ENCODE measurements at places on chromosomes 3 and 15.

DNA sequence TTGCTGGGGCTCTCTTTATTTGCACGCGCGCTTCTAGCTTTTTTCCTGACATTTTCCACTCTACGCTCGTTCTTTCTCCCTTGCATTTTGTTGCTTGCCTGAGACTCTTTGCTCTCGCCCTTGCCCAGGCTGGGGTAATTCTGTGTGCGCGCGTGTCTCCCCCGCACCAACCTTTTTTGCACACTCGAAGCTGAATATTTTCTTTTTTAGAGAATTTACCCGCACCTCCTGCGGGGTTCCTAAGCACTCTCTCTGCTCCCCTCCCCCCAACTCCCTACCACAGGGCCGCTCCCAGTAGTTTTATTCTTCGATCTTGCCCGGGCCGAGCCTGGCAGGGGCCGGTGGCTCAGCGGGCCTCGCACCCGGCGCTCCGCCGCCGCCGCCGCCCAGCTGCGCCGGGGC lies 732 bp downstream of the FAM43A start:
- DNase-seq = no peak

GRCh38 chr3:187920030-187920429 lies 174.8 kb upstream of the BCL6 start:
- no peak for DNase-seq

DNA sequence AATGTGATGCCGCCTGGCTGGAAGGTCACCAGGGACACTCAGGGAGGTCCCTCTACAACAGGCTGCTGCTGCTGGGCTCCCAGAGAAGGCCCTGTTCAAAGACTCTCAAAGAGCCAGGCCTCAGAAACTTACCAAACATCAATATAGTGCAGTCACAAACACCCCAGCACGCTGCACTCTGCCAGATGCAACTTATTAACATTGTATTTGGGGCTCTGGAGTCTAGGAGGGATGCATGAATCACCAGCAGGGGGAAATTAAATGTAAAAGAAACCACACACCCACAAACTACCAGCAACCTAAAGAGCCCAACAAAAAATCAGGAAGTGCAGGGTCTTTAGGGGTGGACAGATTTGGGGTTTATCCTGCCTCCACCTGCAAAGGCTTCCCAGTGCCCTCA lies 74.6 kb upstream of the SPATA12 start:
- no peak for DNase-seq

DNA sequence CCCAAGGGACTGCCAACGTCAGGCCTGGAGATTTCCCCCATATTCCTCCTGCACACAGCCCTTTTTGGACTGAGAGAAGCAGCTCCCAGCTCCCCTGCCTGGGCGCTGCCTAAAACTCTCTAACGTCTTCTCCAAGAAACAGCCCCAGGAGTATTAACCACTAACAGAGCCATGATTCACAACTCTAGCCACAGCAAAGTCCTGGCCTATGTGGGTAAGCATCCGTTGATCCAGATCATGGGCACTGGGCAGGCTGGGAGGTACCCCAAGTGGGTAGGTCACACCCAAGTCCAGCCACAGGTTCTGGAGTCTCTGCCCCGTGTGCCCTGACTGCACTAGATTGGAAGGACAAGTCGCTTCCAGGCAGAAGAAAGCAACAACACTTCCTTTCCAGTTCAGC lies 31.9 kb downstream of the NBEAL2 start:
- DNase-seq = no peak

- no peak for DNase-seq
These were observed 11.4 kb downstream of the MSL2 start for GRCh38 chr3:136184703-136185102.

DNA sequence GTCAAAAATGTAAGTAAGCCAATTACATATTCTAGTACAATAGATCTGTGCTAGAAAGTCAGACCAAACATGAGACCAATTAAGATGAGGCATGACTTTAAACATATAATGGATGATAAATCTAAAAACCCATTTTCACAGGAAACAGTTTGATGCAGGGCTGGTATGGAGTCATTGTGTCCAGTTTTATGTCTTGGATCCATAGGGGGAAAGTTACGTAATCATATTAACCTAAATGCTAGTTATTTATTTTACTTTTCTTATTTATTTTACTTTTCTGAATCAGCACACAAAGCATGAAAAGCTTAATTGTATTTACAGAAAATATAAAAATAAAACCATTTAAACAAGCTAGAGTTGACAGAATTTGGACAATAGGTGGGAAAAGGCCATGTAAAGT lies 26.3 kb upstream of the TMCC1 start:
- no peak for DNase-seq

- no peak for DNase-seq
These were observed 44.4 kb downstream of the LSM3 start for GRCh38 chr3:14222900-14223594.

DNA sequence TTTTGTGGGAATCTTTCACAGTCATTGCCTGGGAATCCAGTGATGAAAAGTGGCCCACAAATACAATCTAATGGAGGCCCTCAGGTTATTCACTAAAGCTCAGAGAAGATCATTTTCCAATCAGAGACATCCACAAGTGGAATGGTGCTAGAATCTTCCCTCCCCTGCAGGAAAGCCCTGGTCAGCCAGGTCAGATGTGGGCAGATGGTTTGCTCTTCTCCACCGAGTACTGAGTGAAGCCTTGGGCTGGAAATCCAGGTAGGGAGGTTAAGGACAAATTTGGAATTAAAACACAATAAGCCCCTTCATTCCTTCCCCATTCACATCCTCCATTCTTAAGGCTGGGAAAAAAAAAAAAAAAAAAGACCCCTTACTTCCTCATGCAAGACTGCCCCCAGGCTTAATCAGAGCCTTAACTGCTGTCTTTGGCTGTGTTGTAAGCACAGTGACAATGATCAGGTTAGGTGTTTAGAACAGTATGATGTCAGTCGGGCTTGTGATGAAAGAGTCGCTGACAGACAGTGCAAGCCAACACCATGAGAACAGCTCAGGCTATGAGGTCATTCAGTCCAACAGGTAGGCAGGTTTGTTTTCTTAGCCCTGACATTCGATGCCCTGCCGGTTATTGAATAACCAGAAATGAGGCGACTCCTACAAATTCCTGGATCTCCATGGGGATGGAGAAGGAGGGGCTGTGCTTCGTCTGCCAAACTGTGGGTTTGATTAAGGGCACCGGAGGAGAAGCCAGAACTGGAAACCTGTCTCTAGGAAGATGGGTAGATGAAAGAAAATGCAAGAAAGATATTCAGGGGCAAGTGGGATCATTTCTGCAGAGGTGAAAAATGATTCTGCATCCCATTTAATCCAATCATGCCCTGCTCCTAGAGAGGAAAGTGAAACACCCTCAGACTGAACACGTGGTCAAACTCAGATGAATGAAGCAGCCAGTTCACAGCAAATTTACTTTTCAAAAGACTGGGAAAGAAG lies 23.5 kb upstream of the HES1 start:
- DNase-seq = no peak

DNA sequence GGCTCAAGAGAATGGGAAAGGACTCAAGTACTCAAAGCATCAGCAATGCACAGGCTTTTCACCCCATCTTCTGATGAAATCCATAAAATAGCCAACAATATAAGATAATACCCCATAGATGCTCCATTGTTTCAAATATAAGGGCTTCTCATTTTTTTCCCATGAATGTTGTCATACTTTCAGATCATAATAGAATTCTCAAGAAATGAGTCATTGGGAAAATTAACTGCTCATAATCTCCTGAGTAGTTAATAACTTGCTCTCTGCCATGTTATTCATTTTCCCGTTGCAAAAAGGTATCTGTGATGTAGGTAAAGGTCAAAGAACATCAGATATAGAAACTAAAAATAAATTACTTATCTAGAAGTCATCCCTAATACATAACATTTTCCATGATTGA lies 121.9 kb downstream of the NSUN3 start:
- no peak for DNase-seq

DNA sequence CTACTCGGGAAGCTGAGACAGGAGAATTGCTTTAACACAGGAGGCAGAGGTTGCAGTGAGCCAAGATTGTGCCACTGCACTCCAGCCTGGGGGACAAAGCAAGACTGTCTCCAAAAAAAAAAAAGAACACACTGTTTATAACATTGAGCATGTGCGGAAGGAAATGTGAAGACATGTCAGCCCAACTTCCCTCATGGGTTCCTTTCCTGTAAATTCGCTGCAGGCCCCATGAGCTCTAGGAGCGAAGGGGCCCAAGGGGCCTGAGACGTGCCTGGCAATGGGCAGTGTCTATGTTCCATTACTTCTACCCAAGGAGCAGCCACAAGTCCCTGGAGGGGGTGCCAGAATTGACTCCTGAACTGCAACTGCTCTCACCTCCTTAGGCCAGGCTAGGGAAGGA lies 3.2 kb downstream of the PFKFB4 start:
- DNase-seq = no peak

GRCh38 chr3:195111766-195112165 lies 159.2 kb downstream of the XXYLT1 start:
- no peak for DNase-seq

DNA sequence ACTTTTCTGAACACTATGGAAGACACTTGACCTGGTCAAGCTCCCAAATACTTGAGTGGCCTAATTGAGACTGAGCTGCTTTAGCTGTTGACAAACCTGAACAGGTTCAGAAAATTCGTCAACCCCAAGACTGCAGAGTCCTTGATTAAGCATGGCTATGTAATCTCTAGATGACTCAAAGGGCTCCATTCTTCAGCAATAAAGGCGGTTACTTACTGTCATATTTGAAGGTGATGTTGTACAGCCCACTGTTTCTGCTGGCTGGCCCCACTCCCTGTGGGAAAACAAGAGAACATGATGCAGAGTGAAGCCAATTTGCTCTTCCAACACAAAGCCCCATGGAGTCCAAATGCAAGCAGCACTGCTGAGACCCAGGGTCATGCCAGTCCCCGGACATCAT lies 45.1 kb downstream of the IL17RD start:
- no peak for DNase-seq
